ENCODE measurements at places on chromosomes 12 and 14.

GRCh38 chr12:123280971-123281370 lies 9.3 kb upstream of the CDK2AP1 start:
- no peak for DNase-seq

GRCh38 chr14:87767567-87767901 lies 225.4 kb downstream of the GALC start:
- no peak for DNase-seq

GRCh38 chr14:24889843-24890242 lies 160.1 kb downstream of the STXBP6 start:
- DNase-seq: no peak

DNA sequence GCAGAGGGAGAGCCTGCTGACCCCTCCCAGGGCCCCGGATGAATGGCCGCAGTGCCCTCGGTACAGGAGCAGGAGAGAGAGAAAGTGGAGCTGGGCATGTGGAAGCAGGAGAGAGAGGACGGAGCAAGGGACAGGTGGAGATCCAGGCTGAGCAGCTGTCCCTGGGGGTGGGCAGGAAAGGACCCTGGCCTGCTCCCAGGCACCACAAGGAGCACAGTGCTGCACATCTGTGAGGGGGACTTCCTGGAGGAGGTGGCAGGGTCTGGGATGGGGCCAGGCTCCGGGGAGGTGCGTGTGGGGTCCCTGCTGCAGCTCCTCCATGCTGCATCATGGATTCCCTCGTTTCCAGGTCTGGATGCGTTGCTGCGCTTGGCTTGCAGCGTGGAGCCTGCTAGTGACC lies 13.0 kb upstream of the DLK1 start:
- no peak for DNase-seq

DNA sequence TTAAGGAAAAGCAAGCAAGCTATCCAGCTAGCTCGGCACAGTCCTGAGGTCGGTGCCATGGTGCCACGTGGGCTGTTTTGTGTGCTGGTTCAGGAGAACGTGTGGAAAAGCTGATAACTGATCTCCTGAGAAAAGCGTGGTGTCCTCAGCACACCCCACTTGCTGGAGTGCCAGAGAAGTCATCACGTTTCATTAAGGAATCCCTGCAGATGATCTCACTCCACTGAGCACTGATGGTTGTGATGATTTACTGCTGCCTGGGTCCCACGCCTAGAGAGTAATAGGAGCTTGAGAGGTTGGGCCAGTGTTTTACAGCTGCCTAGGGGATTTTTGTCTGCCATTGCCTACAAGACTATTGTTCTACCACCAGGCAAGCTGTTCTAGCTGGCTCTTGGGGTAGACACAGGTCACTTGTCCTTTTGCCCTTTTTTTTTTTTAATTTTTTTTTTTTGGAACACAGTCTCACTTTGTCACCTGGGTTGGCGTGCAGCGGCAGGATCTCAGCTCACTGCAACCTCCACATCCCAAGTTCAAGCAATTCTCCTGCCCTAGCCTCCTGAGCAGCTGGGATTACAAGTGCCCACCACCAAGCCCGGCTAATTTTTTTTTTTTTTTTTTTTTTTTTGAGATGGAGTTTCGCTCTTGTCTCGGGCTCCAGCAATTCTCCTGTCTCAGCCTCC lies 42.3 kb upstream of the EVL start:
- no peak for DNase-seq

GRCh38 chr12:4296751-4297150 lies 23.2 kb downstream of the CCND2 start:
- no peak for DNase-seq

GRCh38 chr14:36009643-36010042 lies 166.9 kb downstream of the PTCSC3 start:
- DNase-seq: no peak

DNA sequence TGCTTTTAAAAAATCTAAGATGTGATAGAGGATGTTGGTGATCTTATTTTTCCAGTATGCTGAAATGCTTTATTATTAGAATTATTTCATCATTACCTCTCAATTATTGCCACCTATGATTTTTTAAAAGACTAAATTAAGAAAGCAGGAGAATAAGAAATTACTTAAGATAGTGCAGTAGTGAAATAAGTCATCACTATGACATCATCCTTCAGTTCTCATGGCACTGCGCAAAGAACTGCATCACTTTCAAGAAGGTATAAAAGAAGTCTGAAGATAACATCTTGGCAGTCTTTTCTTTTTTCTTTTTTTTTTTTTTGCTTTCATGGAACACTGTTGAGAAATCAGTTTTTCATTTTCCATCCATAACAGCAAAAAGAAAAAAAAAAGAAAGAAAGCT lies 24.4 kb downstream of the NT5DC3 start:
- DNase-seq: no peak

DNA sequence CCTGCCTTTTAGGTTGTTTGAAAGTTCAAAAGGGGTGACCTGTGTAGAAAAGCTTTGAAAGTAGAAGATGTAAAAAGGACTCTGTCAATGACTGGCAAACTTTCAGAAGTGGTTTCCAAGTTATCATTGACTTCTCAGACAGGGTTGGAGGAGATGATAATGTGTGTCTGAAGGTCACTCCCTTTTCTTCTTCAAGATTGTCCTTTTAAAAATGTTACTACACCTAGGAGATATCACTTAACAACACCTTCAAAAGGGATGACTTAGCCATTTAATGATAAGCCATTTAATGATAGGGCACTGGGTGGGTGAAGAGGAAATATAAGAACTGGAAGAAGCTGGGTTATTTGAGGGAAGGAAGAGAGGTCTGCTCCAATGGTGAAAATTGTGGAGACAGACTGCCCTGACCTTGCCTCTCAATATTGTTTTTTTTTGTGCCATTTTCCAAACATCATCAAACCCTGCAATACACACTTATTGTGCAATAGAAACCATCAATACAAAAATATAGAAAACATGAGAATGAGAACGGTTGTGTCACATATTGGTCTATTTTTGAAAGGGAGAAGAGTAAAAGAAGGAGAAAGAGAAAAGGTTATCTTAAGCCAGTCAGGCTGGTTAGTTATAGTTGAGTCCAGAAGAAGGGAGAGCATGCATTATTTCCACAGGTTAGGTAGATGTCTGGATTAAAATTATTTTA lies 38.8 kb downstream of the BEST3 start:
- DNase-seq: no peak

GRCh38 chr12:52054833-52055730 lies 3.8 kb downstream of the NR4A1 start:
- no peak for DNase-seq

DNA sequence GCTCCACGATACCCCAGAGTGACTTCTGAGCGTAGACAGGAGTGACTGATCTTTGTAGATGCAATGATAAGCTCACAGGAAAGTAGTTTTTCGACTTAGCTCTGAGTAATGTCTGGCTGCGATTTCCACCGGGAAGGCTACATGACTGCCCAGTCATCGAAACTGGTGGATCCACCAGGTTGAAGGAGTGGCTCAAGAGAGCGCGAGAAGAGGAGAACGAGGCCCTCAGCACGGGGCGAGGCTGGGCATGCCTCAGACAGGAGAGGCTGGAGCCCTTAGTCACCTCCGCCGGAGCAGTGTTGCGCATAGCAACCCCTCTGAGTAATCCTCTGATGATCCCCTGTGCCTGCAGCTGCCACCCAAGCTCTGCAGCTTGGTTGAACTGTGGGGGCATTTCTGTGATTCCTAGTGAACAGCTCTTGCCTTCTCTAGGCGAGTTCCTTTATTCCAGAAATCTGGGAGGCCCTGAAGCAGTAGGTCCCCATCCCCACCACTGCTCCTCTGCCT lies 25.6 kb downstream of the ELK3 start:
- no peak for DNase-seq

GRCh38 chr12:123398550-123399254 lies 14.8 kb downstream of the KMT5A start:
- no peak for DNase-seq

GRCh38 chr12:79690638-79691510 lies at the start of gene PAWR:
Gene PAWR, minus strand, starts transcription at chr12:79690964. Its CDS starts 720 bp downstream, at chr12:79690244.
- no peak for DNase-seq

DNA sequence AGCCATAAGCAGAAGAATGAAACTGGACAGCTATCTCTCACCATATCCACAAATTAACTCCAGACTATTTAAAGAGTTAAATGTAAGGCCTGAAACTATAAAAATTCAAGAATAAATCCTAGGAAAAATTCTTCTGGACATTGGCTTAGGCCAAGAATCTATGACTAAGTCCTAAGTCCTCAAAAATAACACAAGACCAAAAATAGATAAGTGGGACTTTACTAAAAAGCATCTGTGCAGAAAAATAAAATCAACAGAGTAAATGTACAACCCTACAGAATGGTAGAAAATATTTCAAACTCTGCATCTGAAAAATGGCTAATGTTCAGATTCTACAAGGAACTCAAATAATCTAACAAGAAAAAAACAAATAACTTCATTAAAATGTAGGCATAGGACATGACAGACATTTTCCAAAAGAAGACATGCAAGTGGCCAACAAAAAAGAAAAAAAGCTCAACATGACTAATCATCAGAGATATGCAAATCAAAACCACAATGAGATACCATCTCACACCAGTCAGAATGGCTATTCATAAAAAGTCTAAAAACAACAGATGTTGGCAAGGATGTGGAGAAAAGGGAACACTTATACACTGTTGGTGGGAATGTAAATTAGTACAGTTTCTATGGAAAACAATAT lies 61.0 kb upstream of the PPFIA2 start:
- no peak for DNase-seq

GRCh38 chr12:100752841-100753240 lies 41.7 kb upstream of the ANO4 start:
- DNase-seq: no peak

GRCh38 chr14:90604356-90604755 lies 207.5 kb downstream of the CALM1 start:
- no peak for DNase-seq

- no peak for DNase-seq
Observed at GRCh38 chr14:99809360-99809759, 16.1 kb downstream of the EML1 start.

DNA sequence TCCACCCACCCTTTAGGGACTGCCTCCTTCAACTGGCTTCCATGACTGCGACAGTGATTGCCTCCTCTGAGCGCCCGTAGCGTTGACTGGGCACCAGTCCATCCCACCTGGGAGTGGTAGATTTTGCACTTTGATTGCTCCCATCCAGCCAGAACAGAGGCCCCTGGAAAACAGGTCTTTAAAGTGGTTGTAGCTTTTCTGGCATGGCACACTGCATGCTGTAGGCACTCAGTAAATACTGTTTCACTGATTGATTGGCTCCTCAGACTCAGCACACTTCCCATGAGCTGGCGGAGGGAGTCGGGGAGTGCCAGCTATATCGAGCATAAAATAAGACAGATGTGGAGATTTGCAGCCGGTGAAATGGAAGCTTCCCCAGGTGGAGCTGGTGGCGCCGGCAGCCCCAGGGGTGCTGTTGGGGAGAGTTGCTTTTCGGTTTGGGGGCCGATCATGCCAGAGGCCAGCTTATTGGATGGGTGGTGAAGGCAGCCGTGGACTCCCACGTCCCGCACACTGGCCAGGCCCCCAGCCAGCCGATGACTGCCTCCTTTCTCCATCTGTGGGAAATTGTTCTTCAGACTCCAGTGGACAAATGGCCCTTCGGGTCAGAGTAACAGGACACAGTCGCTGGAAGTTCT lies 200.2 kb downstream of the TSPAN9 start:
- DNase-seq: no peak

Measured in activated naive CD4-positive, alpha-beta T cell (primary cell).